ENCODE measurements at places on chromosomes 5 and 9.

DNA sequence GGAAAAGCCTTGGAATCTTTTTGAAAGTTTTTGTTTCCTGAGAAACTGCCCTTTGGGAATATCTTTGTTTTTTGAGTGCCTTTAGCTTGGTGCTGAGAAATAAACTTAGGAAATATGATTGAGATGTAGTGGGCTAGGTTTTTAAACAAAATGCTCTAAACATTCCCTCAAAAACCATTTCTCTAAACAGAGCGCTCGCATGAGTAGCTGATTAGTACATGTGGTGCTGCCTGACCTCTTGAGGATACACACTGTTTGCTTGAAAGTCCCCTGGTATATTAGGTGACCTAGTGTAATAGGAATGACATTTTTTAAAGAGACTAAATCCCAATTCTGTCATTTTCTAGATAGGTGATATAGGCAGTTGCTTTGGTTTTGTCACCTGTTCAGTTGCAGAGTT, 132.3 kb downstream of the ADAMTSL1 start:
- no peak for DNase-seq

DNA sequence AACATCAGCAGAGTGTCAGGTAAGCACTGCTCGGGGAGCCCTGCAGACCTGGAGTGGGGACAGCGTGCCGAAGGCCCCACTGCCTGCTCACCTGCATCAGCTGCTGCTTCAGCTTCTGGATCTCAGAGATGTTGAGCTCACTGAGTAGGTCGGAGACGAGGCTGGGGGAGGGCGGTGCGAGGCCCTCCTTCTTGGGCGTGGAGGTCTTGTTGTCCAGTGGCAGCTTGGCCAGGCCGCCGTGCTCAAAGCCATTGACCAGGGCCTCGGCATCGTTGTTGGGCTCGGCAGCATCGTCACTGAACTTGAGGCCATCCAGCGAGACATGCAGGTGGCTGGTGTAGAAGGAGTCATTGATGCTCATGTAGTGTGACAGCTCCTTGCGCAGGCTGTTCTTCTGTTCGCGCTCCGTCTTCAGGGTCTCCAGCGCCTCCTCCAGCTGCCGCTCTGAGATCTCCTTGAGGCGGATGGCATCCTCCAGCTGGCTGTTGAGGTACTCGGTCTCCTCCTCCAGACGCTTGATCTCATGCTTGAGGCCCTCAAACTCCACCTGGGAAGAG, 44.3 kb downstream of the BICD2 start:
- no peak for DNase-seq

GRCh38 chr9:80560976-80561375, 989.2 kb downstream of the TLE4 start:
- no peak for DNase-seq

- DNase-seq, result no peak
Observed at GRCh38 chr9:6676254-6676921, 30.9 kb upstream of the GLDC start.

DNA sequence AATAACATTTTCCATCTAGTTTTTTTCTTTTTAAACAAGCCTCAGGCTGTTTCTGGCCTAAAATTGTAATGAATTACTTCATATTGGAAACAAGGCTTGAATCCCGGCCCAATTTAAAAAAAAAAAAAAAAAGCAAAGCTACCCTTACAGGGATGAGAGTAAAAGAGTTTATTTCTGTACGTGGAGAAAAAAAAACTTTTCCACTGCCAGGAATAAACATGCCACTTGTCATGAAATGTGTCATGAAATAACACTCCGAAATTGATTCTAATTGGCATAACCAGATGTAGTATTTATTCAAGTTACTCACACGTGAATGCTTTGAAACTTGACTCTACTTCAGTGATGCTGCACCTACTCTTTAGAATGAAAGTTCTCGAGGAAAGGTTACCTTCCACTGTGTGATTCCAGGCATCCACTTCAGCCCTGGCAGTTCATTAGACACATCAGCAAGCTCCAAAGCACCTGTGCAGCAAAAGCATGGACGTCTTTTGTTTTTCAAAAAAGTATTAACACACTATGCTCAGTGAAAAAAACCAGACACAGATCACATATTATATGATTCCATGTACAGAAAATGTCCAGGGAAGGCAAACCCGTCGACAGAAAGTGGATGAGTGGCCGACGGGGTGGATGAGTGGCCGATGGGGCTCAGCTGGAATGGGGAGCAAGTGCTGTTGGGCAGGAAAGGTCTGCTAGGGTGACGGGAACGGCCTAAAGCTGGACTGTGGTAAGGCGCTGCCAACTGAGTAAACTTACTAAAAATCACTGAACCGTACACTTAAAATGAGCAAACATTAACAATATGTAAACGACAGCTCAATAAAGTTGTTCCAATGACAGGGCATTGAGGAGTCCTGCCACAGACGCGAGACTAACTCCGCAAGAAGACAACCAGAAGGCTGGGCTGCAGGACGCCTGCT, 21.2 kb downstream of the NSUN2 start:
- DNase-seq, result no peak

GRCh38 chr5:16687898-16688297, 71.1 kb upstream of the RETREG1 start:
- DNase-seq, result no peak

DNA sequence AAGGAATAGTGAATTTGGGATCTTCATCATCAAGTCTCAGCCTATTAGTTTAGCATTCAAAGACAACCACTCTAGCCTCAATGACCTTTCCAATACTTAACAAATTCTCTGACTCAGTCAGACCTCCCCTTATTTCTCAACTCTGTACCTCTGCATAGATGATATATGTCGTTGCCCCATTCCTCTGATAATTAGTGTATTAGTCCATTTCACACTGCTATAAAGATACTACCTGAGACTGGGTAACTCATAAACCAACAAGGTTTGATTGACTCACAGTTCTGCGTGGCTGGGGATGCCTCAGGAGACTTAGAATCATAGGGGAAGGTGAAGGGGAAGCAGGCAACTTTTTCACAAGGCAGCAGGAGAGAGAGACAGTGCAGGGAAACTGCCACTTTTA, 8.9 kb downstream of the MRPL22 start:
- DNase-seq, result no peak

DNA sequence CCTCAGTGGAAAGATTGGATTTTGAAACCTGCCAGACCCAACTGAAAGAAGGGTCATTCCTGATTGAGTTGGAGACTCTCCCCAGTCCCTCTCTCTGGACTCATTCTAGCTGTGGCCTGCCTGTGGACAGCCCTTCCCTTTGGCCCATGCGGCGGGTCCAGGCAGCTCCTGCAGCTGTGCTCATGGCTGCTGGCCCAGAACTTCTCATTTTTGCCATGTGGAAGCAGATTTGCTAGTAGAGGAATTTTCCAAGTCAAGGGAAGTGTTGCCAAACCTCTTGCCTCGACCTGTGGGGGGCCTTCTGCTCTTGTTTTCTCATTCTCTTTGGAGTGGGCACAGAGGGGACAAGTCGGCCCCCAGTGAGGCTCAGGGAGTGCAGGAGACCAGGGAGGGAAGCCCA, 89.2 kb downstream of the ANKRD33B start:
- DNase-seq, result no peak

DNA sequence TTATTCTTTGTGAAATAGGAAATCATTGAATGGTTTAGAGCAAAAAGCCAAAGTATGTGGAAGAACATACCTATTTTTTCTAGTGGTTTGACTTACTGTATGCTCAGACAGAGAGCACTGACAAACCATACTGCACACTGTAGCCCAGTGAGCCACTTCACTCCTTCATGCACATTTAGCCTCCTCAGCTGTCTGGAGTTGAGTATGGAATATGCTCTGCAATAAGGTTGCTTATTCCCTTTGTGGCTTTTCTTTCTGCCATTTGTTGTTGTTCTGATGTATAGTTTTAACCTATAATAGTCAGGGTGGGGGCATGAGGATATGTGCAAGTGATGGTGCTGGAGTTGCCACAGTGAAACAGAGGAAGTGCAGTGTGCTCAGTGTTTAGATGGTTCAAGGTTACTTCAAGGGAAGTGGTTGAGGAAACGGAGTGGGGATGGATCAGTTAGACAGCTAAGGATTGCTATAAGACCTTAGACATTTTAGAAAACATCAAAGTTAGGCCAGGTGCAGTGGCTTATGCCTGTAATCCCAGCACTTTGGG, 100.7 kb downstream of the CDC42SE2 start:
- DNase-seq, result no peak

- no peak for DNase-seq
Observed at GRCh38 chr9:136610426-136610825, 52.3 kb upstream of the EGFL7 start.

GRCh38 chr5:68542207-68542606, 326.7 kb downstream of the PIK3R1 start:
- no peak for DNase-seq

DNA sequence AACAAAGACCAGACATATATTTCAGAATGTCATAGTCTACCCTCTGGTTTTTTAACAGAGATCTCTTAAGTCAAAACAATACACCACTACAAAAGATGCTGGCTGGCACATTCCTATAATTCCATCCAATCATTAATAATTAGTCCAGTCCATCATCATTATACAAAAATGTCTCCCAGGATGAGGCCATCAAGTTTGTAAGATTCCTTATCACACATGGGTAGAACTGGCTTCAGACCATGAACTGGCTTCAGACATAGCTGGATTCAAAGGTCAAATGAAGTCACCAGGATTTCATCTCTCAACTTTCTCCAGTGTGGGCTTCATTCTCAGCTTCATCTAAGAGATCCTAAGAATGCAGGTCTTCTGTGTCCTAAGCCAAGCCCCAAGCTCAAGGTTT, 147.1 kb downstream of the ENC1 start:
- DNase-seq, result no peak

GRCh38 chr9:3848445-3849114, 322.8 kb upstream of the RFX3 start:
- DNase-seq, result no peak

DNA sequence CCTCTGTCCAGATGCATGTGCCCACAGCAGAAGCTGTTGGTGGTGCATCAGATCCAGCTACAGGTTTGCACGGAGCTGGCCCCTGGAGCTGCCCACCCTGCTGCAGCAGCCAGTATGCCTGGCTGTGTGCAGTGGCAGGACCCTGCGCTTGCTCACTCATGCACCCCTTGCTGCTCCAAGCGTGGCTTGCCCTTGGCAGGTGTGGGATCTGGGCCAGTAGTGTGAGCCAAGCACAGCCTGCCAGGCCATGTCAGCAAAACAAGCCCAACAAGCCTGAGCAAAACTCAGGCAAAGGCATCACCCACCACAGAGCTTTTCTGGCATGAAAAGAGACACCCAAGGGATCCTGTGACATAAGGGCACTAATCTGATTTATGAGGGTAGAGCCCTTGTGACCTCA, 18.3 kb upstream of the ECPAS start:
- DNase-seq, result no peak

DNA sequence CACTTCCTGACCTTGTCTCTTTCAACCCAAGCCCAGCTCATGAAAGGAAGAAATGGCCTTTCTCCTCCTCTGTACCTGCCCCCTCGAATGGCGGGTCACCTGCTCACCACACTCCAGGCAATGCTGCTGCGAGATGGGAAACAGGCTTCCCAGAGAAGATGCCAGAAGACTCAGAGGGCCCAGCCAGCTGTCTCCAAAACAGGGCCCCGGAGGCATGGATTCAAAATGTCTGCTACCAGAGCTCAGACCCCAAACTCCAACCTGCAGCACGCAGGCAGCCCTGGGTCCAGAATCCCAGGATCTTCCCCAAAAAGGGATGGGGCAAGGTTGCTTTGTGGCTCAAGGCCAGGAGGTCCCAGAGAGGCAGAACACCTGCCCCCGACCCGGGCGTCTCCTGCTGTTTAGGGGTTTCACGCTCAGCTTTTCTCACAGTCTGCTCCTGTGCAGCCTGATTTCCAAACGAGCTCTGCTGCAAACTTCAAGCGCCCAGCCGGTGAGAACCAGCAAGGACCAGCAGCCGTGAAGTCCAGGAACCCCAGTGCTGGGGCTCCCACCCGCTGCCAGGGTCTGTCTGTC, 42.5 kb downstream of the VAV2 start:
- DNase-seq, result no peak

DNA sequence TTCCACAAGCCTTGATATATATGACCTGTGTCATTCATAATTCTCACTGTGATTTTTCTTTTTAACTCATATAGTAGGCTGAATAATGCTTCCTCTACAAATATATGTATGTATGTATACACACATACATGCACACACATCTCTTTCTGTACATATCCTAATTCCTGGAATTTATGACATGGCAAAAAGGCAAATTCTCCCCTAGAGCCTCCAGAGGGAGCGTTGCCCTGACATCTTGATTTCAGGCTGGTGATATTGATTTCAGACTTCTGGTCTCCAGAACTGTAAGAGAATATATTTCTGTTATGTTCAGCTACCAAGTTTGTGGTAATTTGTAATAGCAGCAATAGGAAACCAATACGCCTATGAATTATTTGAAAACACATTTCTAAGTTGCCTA, 166.6 kb upstream of the GAS1 start:
- no peak for DNase-seq

GRCh38 chr9:125587819-125588460, 119.1 kb downstream of the MAPKAP1 start:
- DNase-seq, result no peak

DNA sequence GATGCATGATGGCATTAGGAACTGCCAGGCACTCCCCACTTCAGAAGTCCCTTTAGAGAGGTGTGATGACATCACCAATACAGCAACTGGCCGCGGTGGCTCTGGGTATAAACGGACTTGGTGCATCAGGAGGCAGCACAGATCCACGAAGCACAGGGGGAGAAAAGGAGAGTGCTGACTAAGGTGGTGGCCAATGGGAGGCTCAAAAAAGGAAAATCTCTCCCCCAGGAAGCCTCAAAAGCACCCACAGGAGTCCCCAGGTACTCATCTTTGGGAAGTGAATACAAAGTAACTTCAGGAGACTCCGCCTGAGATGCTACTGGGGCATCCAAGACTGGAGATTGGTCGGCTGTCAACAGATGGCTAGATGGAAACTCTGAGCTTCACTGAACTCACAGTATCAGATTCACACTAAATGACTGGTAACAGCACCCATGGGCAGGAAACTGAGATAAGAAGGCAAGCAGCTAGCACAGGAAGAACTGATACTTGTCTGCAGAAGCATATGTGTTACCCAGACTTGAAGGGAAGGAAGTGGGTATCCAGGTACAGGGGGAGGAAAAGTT, 7.6 kb downstream of the TTC39B start:
- peak; percentile 74 for DNase-seq
